ENCODE measurements at places on chromosomes 2 and 18.

- DNase-seq, result no peak
Measured at GRCh38 chr2:190978389-190979053, 35.5 kb downstream of the STAT1 start.

GRCh38 chr18:12056884-12057402 is 36.7 kb upstream of the ANKRD62 start:
- DNase-seq, result no peak

- DNase-seq, result peak; percentile 43
Measured at GRCh38 chr18:47979611-47980200, 49.2 kb upstream of the SMAD2 start.

DNA sequence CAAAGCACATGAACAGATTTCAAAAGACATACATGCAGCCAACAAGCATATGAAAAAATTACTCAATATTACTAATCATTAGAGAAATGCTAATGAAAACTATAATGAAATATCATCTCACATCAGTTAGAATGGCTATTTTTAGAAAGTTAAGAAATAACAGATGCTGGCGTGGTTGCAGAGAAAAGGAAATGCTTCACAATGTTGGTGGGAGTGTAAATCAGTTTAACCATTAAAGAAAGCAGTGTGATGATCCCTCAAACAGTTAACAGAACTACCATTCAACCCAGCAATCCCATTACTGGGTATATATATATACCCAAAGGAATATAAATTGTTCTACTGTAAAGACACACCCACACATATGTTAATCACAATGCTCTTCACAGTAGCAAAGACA is 117.7 kb upstream of the SETBP1 start:
- no peak for DNase-seq

DNA sequence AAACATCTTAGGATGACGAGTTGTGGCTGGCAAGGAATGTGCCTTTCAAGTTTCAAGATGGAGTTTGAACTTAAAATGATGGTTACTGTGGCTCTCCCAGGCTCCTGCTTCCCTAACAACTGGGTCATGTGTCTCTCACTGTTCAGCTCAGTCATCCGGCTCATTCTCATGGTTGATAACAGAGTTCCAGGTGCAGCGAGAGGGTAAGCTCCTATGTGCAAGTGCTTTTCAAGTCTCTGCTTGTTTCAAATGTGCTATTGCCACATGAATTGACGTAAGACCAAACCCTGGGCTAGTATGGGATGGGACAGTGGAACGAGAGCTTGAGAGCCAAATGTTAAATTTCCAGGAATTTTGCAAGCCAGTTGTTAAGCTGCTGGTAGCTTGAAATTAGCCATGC is 19.5 kb upstream of the PUM2 start:
- DNase-seq, result no peak

- DNase-seq, result no peak
Measured at GRCh38 chr2:220002251-220002650, 374.8 kb downstream of the SLC4A3 start.

GRCh38 chr18:12028674-12029073 is 47.4 kb downstream of the IMPA2 start:
- DNase-seq, result peak; percentile 28

DNA sequence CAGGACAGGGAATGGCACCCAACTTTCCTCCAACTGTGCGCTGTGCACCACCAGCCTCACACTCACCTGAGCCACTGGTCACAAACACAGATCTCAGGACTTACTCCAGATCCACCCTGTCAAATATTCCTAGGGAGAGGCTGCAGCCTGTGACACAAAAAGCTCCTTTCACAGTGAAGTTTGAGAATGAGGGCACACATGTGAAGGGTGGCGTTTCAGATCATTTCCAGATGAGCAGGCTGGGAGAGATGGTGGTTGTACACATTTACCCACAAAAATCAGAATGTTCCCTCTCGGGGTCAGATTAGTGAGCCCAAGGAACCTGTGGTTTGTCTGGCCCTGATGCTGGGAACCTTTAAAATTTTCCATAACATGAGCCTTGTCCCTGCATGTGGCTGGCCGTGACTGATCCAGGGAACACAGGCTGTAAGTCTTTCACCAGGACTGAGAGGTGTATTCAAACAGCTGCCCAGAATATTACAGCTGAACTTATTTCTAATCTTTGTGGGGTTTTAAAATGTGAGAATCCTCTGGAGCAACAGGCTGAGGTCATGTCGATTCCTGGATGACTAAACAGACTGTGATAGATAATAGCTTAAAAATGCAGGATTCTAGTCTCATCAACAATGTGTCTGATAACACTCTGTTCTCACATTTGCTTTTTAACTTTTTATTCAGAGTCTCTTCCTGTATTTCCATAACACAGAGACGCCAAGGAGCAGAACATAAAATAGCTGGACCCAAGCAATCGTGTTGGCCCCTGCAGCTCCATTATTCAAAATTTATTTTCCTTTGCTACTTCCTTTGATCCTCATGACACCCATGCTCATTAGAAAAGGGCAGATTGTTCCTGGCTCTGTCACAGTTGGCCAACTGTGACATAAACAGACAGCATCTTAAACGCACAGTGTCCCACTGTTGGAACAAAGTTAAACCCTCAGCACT is 35.5 kb downstream of the IL1R2 start:
- DNase-seq, result no peak

DNA sequence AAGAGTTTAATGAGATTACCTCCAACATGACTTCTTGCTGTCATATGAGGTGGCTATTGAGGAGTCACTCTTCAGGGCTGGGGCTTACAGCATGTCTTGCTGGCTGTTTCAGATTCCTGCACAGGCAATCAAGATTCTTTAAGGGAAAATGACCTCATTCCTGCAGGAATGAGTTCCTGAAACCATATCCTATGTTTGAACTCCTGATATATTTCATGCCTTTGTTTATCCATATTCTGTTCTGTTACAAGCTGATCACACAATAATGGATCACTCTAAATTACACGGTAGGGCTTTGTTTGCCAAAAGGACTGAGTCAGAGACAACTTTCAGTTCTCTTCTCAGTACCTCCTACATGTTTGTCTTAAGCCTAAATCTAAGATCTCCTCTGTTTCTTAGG is 879.8 kb upstream of the PIK3C3 start:
- DNase-seq, result no peak

DNA sequence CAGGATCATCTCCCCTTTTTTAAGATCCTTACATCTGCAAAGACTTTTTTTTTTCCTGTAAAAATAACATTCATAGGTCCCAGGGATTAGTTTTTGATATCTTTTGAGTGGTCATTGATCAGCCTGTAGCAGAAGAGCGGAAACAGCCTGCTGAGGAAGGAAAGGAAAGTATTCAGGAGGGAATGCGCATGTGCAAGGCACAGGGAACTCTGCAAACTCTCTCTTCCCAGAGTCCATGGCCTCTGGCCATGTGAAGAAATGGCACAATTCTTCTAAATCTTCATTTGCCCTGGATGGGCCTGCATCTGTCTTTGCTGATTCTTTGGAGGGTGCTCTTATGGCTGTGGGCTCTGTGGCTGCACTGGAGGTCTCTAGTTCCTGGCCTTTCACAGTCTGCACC is 60.1 kb upstream of the SKOR2 start:
- DNase-seq, result no peak

DNA sequence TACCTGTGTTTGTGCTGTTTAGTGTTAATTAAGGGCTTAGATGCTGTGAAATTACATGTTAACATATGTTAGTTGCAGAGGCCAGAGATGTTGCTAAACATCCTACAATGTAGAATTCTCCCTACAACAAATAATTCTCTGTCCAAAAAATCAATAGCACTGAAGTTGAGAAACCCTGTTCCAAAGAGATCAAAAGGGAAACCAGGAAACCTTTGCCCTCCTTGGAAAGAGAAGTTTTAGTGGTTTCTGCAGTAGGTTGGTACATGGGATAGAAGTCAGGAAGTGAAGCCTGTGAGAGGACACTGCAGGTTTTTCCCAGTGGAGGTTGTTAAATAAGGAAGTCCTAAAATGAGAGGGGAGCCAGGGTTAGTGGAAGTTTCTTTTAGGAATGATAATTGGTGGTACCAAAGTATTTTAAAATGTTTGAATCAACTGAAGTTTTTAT is 6.3 kb upstream of the RMDN2 start:
- DNase-seq, result no peak

DNA sequence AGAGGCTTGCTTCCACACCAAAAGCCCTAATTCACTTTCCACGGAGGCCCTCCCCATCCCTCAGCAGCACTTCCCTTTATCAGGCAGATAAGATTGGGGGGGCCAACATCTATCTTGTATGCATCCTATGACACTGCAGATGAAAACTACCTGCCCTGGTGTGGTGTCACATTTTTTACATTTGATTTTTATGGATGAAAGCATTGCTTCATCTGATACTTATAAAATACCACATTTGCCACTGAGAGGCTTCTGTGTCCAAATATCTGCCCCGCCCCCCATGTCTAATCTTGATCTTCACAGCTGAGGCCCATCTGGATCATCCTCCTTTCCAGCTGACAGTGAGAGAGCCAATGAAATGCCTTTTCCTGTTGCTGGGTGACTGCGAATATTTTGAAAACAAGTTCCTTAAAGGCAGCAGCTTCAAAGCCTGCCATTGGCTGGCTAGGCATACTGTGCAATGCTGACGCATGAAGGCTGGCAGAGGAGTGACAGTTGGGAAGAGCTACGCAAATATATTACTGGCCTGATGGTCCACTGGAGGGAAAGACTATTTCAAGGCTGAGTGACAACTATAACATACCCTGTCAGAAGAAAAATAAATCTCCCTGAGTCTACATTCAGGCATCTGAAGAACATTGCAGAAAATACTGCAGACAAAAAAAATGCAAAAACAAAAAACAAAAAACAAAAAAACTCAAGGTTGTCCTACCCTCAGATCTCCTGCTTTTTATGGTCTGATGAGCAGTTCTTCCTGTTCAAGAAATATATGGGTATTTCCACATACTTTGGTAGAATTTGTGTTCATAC is 318.7 kb downstream of the PDE11A start:
- DNase-seq, result peak; percentile 81

DNA sequence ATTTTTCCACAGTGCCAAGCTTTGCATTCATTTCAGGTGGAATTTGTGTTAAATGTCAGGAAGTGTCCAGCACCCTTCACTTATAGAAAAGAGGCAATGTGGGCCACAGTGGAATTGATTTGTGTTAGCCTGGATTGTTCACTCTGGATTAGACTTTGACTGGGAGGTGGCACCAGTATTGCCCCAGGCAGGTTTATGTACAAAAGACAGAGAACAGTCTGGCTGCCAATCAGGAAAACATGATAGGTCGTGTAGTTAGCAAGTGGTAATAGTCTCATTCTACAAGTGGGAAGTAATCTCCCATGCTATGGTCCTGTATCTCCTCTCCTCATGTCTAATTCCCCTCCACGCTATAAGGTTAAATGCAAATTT is 45.6 kb downstream of the RAB27B start:
- DNase-seq, result no peak

GRCh38 chr2:146214394-146214929 is 1630.4 kb upstream of the ACVR2A start:
- no peak for DNase-seq

- DNase-seq, result no peak
Measured at GRCh38 chr2:190972213-190972612, 41.8 kb downstream of the STAT1 start.

GRCh38 chr18:23163786-23164533 is 28.7 kb downstream of the CABLES1 start:
- DNase-seq, result peak; percentile 33

- DNase-seq, result peak; percentile 39
Measured at GRCh38 chr2:51673628-51674027, 641.7 kb upstream of the NRXN1 start.

DNA sequence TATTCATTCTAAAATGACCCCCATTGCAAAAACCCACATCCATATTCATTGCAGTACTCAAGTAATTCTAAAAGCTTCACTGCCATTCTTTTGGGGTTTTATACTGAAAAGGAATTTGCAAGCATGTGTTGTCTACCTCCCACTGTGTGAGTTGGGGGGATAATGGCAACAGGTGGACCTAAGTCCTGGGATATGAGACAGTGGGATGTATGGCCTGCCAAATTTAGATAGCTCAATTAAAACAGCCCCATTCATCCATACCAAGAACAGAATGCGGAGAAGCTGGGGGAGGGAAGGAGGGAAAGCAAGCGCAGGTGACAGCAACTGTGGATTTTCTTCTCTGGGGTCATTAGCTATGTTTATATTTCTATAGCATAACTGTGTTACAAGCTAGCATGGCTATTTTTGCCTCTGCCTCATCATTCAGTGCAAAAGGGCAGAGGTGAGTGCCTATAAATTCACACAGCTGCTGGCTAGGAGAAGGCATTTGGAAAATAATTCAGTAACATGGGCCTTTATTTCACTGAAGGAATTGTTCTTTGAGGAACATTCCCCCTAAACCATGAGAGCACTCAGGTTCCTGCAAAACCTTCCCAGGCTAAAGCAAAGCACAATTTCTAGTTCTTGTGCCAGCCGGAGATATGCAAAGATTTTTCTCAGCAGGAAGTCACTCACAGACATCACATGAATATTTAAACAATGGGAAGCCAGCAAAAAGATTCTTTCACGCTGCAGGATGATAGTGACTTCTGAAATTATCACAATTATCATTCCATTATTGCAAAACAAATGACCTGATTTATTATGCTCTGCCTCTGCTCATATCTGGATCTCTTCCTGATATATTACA is 393.9 kb upstream of the ACVR2A start:
- no peak for DNase-seq

DNA sequence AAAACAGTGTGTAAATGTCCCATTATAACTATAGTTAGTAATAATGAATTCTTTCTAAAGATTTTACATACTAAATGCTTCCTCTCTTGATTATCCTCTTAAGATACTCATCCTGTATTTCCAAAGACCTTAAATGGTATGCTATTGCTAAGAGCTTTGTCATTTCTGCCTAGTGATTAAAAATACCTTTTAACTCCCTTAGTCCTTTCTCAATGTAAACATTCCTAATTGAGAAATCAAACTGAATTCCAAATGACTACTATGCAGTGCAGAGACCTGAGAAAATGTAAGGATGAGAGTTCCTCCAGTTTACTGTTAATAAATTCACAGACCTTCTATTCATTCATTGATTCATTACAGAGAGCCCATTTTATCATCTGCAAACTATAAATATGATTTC is 86.9 kb downstream of the SOS1 start:
- no peak for DNase-seq

GRCh38 chr2:37394796-37395555 is 50.5 kb downstream of the QPCT start:
- no peak for DNase-seq

- DNase-seq, result no peak
Measured at GRCh38 chr2:233331536-233331935, 22.8 kb upstream of the DGKD start.

GRCh38 chr2:103355287-103355686 is 593.5 kb downstream of the TMEM182 start:
- no peak for DNase-seq

GRCh38 chr2:99836690-99837605 is 305.4 kb downstream of the AFF3 start:
- DNase-seq, result no peak

All from endodermal cell (in vitro differentiated cells).